ENCODE measurements at places on chromosomes 3 and 15. TPM values are rescaled to one million over a fixed set of nuclear protein-coding genes. Genes with fewer than 3 reads are reported as not detected.

- no peak overlapping the region for H3K27ac ChIP-seq
- H3K27me3 ChIP-seq, result peaks cover 20% of the 10 kb centered on the region
- no peaks in the 10 kb centered on the region for H3K4me1 ChIP-seq
- no peak for DNase-seq
- H3K36me3 ChIP-seq, result no peaks in the 10 kb centered on the region
Measured at GRCh38 chr15:74274470-74275038, 38.4 kb downstream of the CCDC33 start.

GRCh38 chr15:55230051-55230670 is 33.4 kb upstream of the RSL24D1 start:
- no peaks in the 10 kb centered on the region for H3K36me3 ChIP-seq
- H3K27me3 ChIP-seq, result no peaks in the 10 kb centered on the region
- no peak overlapping the region for H3K27ac ChIP-seq
- H3K4me1 ChIP-seq, result peaks cover 4% of the 10 kb centered on the region
- no peak overlapping the region for H3K4me3 ChIP-seq
- DNase-seq, result peak; percentile 69

- no peaks in the 10 kb centered on the region for H3K4me1 ChIP-seq
- no peak overlapping the region for H3K4me3 ChIP-seq
- no peaks in the 10 kb centered on the region for H3K27me3 ChIP-seq
- no peaks in the 10 kb centered on the region for H3K36me3 ChIP-seq
- H3K27ac ChIP-seq, result no peak overlapping the region
- DNase-seq, result no peak
Measured at GRCh38 chr3:45751537-45752242, 44.6 kb downstream of the SLC6A20 start.

DNA sequence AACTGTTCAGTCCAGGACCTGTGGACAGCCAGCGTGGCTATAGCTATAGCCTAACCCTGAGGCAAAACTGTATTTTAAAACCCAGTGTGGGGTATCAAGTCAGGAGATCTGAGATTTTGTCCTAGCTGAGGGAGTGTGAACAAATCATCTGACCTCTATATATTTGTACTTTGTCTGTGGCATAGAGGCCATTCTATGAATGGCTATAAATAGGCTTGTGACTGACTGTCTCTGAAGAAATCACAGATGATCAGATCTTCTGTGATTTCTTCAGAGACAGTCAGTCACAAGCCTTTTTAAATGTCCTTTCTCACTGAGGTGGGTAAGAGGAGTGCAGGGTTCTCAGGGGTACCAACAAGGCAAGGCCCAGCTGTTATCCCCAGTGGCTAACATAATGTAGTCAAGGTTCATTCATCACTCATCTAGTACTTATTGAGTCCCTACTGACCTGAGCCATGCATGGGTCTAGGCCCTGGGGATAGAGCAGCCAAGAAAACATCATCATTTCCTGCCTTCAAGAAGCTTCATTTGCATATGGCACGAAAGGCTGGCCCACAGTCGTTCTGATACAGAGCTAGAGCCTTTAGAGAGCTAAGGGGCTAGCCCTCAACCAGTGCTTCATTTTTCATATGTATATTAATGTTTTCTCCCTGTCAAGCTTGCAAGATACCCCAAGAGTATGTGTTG is 53.3 kb downstream of the TIPARP start:
- peaks cover 6% of the 10 kb centered on the region for H3K36me3 ChIP-seq
- no peaks in the 10 kb centered on the region for H3K27me3 ChIP-seq
- peaks cover 7% of the 10 kb centered on the region for H3K4me1 ChIP-seq
- no peak for DNase-seq

Gene CYP1A1
- total RNA-seq, result 0.91 TPM

Gene VGLL3
- total RNA-seq, result 53.8 TPM

Gene ARPP21
- total RNA-seq, result 0.45 TPM

Gene ATP10A
- total RNA-seq, result 36.6 TPM

Gene SMAD6
- 2.7 TPM for total RNA-seq

Gene WDR76
- 1.0 TPM for total RNA-seq
